ENCODE measurements at places on chromosomes 5 and 9.

- DNase-seq, result no peak
Measured at GRCh38 chr5:82521431-82522051, 243.4 kb upstream of the RPS23 start.

GRCh38 chr5:144048259-144048856 lies 122.1 kb downstream of the YIPF5 start:
- no peak for DNase-seq

GRCh38 chr5:127568166-127568565 lies 50.7 kb downstream of the PRRC1 start:
- no peak for DNase-seq

DNA sequence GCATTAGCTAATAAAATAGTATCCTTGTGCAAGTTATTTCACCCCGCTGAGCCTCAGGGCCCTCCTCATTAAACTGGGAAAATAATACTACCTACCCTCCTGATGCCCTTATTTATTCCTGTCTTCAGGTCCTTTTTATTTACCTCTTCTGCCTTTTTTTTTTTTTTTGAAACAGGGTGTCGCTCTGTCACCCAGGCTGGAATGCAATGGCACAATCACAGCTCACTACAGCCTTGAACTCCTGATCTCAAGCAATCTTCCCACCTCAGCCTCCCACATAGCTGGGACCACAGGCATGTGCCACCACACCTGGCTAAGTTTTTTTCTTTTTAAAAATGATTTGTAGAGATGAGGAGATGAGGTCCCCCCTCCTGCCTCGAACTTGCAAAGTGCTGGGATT lies 20.9 kb downstream of the HBEGF start:
- DNase-seq, result no peak

DNA sequence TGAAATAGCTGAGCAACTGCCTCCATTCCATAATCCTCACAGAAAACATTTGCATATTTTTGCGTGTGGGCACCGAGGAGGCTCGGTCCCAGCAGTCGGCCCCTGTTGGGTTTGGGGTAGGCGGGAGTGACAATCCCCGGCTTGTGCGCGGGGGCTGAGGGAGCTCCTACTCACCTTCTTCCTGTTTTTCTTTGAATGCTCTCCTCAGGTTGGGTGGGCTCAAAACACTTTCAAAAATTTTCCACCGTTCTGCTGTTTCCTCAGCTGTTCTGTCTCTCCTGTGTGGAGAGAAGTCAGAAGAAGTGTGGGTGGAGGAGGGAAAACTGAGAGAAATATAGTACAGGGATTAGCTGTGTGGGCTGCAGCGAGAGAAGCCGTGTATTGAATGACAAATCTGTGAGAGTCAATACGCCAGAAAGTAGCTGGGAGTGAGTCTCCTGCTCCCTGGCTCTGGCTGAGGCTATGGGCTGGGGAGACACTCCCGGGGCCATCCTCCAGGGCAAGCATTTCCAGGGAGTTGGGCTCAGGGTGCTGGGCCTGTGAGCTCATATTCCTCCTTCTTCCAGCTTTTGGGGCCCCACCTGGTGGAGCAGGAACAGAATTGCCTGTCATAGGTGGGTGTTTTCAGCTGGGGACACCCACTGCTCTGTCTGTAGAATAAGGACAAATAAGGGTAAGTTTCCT lies 84.7 kb downstream of the CMYA5 start:
- peak; percentile 24 for DNase-seq

DNA sequence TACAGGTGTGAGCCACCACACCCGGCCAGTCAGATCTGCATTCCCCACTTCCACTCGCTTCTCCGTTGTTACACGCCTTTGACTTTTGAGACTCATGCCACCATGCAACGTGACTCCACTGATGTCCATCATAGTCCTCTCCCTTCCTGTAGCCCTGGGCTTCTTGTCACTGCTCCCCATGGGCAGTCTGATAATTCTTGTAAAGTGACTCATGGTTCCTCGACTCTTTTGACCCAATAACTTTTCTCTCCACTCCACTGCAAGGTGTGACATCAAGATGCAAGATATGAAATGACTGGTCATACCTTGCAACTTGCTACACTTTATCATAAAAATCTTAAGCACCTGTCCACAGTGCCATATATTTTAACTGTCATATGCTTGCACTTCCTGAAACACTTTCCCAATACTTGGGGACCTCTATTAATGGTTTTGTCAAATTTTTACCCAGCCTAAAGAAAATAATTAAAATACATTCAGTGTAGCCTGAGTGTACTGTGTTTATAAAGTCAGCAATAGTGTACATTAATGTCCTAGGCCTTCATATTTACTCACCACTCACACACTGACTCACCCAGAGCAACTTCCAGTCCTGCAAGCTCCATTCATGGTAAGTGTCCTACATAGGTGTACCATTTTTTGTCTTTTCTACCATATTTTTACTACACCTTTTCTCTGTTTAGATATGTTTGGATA lies 18.6 kb upstream of the ANKRD18A start:
- DNase-seq, result no peak

DNA sequence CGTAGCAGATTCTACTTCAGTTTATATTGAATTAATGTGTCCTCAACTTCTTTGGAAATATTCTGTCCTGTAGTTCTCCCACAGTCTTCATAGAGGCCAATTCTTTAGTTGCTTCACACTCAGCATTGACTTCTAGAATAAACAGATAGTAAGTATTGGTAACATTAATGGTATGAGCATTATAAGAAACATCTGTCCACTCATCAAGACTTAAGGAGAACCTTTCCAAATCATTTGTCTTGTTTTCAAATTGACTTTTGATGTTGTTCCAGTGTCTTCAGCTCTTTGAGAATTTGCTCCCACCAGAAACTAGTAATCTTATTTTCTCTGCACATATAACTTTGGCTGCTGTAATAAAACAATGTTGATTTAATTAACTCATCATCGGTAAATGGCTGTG lies 18.3 kb downstream of the RANBP17 start:
- DNase-seq, result no peak

DNA sequence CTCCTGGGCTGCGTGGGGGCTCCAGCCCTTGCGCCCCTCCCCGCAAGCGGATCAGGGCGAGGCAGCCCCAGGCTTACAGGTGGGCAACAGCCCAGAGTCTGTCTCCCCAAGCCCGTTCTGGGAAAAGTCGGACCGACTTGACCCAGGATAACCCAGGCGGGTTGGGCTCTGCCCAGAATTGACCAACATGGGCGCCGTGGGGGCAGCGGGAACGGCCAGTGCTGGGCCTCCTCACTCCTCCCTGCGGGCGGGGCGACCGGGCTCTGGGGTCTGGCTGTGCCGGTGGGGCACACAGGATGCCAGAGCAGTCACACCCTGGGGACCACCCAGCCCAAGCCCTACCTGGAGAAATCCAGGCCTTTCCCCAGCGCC lies 15.3 kb upstream of the SYNPO start:
- DNase-seq, result no peak
